ENCODE measurements at places on chromosomes 11 and 22.

GRCh38 chr22:44074337-44074984 is 50.4 kb downstream of the PARVB start:
- DNase-seq = no peak

- DNase-seq = peak; percentile 70
Observed at GRCh38 chr11:86799680-86800075, 664 bp upstream of the PRSS23 start.

DNA sequence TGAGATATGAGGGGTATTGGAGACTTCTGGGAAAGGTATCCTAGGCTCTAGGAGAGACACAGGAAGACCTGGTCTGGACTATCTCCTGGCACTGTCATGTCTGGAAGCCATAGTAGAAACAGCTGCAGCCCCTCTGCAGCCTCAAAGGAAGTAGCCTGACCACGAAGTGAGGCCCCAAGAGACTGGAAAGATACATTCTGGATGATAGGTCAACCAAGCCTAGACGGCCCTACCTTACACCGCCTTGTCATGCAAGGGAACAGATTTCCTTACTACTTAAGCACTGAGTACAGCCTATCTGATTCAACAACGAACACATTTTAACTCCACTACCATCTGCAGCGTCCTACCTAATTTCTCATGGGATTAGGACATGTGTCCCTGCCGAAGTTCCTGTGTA is 31.1 kb downstream of the UQCR10 start:
- no peak for DNase-seq

GRCh38 chr22:37425369-37425768 is 1.9 kb downstream of the ELFN2 start:
- DNase-seq = no peak

GRCh38 chr22:42719133-42719532 is 1.5 kb downstream of the A4GALT start:
- DNase-seq = peak; percentile 57

GRCh38 chr11:121448011-121448410 is 4.1 kb upstream of the SORL1 start:
- DNase-seq = no peak

- DNase-seq = peak; percentile 76
Observed at GRCh38 chr11:66068923-66069714, 953 bp upstream of the PACS1 start.

GRCh38 chr22:43186272-43187170 is at the start of gene TTLL12:
TSS of gene TTLL12 (minus strand) at chr22:43187134. CDS start at chr22:43187069, 65 bp downstream.
- DNase-seq = peak; percentile 54

DNA sequence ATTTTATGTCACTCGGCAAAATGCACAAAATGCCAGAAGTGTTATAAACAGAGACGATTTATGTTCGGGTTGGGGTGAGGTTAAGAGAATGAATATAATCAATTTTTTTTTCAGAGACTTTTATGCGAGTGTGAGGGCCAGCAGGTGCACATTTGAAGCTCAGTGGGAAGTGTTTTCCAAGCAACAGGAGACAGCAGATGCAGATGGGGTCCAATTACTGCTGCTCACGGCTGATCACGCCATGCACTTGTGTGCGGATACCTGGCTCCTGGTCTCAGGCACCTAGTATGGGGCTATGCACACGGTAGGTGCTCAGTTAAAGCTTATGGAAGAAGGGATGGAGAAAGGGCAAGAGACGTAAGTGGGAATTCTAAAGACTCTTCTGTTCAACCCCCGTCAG is 249.1 kb downstream of the MIAT start:
- no peak for DNase-seq

GRCh38 chr22:44604991-44605390 is 97.0 kb upstream of the PRR5 start:
- DNase-seq = no peak

DNA sequence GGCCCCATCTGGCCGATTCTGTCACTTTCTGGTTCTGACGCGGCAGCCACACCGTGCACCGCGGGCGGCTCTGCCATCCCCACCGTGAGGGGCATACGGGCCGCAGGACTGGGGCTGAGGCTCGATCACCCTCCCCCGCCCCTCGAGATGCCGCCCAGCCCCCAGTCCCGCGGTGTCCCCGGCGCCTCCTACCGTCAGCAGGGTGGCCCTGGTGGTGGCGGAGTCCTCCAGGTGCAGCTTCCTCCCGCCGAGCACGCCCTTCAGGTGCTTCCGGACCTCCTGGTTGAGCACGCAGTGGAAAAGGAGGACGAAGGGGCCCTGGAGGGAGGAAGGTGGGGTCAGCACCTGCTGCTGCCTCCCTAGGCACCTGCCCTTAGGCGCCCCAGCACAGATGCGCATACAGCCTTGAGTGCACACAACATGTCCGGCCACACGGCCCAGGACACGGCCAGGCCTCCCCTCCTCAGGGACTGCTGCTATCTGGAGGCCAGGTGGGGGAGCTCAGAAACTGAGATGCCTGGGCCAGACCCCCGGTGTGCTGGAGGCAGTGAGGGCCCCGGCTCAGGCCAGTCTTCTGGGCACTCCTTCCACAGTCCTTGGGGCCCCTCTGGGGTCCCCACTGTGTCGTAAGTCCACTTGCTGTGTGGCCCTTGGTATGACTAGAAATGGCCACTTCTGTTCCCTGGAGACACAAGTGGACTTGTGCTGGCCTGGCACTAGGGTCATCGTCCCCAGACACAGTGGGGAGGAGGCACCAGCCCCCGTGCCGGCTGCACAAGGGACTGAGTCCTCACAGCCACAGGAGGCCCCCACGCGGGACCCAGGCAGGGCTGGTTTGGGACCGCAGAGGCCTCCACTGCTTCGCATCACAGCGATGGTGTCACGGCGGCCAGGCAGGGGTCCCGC is 31.5 kb downstream of the TRMU start:
- DNase-seq = no peak

DNA sequence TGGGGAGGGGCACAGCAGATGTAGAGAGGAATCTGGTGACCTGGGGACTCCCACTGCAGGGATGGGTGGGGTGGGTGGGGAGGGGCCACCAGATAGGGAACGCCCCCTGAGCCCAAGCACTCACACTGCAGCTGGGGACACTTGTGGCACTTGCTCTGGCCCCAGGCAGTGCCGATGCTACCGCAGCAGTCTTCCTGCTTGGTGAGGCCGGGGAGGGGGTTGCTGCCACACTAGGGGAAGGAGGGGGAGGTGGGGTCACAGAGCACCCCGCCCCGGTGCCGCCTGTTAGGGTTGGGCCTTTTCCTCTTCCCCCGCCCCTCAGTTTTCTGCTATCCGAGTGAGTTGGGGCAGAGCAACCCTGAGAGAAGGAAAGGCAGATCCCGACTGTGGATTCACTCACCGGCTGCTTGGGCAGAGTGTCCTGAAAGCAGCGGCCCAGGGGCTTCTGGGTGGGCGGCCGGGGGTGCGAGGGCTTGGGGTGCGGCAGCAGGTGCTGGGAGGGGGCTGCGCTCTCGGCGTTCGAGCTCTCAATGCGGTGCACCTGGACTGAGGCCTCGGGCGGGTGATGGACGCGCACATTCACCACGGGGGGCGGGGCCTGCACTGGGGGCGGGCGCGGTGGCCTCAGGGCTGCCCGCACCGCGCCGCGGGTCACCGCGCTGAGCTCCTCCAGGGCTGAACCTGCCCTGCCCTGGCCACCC is 4.7 kb downstream of the LTBP3 start:
- no peak for DNase-seq

- DNase-seq = no peak
Observed at GRCh38 chr11:90874281-90874680, 651.4 kb upstream of the CHORDC1 start.

GRCh38 chr11:44709281-44709562 is 17.5 kb upstream of the TSPAN18 start:
- DNase-seq = no peak

DNA sequence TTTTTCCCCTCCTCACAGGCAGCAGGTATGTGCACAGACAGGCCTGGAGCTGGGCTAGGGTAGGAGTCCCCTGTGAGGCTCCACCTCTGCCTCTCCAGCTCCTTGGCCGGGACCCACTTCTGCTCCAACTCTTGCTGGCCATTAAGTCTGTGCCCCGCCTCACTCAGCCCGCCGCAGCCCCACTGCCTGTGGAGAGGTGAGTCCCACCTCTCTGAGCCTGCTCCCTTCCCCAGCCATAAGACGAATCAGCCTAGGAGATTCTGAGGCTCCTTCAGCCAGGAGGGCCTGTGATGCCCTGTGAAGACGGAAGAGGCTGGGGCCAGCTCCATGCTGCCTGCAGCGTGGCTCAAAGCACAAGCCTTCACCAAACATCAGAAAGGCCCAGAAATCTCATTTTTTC is 23.0 kb downstream of the TSKU start:
- DNase-seq = peak; percentile 15

GRCh38 chr11:17753641-17754040 is 19.1 kb downstream of the KCNC1 start:
- DNase-seq = no peak

All from testis (tissue), 5 donors.